ENCODE measurements at places on chromosomes 7 and 10.

DNA sequence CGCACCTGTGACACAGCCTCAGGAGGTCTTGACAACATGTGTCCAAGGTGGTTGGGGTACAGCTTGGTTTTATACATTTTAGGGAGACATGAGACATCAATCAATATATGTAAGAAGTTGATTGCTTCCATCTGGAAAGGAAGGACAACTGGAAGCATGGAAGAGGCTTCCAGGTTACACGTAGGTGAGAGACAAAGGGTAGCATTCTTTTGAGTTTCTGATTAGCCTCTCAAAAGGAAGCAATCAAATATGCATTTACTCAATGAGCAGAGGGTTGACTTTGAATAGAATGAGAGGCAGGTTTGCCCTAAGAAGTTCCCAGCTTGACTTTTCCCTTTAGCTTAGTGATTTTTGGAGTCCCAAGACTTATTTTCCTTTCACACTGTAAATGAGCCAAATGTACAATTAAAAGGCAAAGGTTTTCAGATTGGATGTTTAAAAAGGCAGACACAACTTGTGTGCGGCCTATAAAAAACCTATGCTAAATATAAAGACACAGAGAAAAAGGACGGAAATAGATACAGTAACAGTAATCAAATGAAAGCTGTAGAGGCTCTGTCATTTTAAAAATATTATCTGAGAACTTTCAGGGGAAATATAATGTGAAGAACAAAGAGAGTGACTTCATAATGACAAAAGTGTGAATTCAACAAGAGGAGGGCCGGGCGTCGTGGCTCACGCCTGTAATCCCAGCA is 65.7 kb upstream of the LANCL2 start:
- no peak for DNase-seq

DNA sequence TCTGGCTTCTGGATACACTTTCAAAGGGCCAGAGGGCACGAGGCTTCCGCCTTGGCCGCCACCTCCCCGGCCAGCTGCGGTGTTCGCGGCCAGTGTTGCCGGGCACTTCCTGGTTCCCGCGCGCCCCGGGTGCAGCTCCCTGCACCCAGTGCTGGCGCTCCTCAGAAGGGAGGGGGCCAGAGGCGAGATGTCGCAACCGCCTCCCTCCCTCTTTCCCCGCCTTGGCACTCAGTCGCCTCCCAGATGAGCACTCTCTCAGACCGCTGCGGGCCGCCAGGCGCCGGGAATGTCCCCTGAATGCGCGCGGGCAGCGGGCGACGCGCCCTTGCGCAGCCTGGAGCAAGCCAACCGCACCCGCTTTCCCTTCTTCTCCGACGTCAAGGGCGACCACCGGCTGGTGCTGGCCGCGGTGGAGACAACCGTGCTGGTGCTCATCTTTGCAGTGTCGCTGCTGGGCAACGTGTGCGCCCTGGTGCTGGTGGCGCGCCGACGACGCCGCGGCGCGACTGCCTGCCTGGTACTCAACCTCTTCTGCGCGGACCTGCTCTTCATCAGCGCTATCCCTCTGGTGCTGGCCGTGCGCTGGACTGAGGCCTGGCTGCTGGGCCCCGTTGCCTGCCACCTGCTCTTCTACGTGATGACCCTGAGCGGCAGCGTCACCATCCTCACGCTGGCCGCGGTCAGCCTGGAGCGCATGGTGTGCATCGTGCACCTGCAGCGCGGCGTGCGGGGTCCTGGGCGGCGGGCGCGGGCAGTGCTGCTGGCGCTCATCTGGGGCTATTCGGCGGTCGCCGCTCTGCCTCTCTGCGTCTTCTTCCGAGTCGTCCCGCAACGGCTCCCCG is at the start of gene FFAR4:
Gene FFAR4, plus strand, starts transcription at position 231 of the 842 bp plus-strand sequence. Its CDS starts 56 bp downstream, at position 287.
- no peak for DNase-seq

GRCh38 chr7:139829775-139830117 is 682 bp downstream of the TBXAS1 start:
- DNase-seq, result no peak

DNA sequence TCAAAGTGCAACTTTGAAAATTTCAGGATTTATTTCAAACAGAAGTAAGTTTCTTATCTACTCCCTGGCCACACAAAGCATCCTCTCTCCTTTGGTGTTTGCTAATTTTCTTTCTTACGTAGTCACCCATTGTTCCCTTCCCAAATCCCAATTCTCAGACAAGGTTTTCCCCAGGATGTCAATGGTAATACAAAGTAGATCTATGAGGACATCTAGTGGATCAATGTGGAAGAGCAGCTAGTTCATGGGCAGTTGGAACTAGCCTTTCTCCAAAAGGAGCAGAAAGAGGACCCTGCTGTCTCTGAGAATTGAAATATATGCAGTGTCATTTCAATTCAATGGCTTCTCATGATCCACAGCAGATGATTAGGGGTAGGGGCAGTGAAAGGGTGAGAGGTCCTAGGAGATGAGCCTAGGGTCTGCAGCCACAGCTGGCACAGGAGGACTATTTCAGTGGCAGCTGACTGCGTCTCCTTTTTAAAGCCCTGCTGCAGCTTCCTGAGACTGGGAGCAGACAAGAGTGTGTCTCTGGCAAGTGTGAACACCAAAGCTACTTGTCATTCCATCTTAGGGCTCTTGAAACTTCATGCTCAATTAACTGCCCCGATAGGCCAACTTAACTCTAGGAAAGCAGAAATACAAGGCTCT is 632.6 kb downstream of the KCNMA1 start:
- DNase-seq, result no peak

DNA sequence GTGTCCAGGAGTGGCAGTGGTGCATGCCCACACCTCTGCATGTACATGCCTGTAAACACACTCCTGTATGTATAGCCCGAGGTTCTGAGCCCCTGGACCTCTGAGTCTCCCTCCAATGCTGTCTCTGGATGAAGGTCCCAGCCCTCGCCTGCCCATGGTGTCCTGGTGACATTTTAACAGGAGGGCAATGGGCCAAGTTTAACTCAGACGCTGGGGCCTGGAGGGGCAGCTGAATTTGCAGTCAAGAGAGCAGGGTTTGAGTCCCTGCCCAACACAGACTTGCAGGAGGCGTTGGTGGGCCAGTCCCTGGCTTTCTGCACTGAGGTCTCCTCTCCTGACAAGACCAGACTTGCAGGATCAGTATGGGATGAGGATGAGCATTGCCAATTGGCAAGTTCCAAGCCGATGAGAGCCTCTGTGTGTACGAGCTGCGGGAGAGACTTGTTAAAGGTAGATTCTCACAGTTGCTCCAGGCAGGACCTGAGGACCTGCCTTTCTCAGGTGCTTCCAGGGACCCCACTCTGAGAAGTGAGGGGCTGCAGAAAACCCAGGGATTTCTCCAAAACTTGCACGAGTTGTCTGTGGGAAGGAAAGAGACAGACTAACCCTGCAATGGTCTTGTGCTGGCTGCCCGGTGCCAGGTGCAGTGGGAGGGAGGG is 141.9 kb downstream of the ELFN1 start:
- DNase-seq, result no peak

GRCh38 chr7:126065766-126066165 is 1136.1 kb upstream of the POT1 start:
- no peak for DNase-seq

DNA sequence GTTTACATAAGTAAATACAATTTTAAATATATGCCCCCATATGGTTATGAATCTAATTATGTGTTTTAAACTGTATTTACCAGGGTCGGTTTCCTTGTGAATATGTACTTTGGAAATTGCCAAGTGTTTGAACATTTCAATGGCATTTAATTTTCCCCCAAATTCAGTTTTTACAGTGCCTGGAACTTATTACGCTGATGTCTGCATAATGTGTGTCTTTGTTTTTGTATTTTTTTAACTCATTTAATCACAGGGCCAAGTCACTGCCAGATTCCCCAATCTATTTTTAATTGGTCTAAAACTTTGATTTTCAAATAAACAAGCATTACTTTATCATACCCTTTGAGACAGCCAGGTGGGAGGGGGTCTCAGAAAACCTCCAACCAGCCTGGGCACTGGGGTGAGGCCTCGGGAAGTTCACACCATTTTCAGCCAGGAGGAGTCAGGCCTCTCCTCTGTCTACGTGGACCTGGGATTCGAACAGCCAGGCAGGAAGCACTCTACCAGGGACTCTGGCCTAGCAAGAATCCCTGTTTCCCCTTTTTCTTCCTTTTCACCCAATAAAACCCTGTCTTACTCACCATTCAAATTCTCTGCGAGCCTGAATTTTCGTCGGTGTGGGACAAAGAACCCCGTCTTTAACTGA is 151.5 kb upstream of the COL1A2 start:
- DNase-seq, result no peak

DNA sequence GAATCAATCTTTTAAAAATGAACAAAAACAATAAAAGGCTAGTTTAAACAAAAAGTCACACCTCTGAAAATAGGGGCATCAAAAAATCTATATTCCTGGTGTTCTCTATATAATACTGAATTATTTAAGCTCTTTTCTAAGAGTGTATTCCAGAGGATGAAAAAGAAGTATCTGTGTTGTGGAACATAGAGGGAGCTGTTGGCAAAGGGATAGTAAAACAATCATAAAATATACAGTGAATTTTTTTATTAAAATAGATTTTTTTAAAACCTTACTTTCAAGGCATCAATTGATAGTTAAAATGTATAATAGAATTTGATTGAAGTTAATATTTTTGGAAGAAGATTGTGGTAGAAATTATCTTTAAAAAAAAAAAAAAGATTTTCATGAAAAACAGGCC is 1409.1 kb upstream of the CELF2 start:
- no peak for DNase-seq

Data from activated CD4-positive, alpha-beta T cell treated with anti-CD3 and anti-CD28 coated beads, Interleukin-2, amount 50 U/mL, for 1 hour (primary cell).